Mesothelial cell of epicardium (in vitro differentiated cells): ENCODE measurements at places on chromosomes 6 and 20.

DNA sequence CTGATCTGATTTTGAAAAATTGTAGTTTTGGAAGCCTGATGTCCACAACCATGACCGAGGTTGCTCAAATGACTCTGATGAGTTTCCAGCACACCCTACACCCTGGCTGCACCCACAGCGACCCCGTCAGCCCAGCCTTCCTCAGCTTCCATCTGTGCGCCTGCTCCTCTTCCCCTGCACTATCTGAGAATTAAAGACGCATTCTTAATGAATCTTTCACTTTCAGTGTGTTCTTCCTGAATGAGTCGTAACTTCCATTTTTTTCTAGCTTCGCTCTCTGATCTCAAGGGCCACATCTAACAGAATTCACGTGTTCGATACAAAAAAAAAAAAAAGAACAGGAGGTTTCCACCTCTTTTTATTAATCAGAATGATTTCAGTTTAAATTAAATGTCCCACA lies 21.3 kb upstream of the RREB1 start:
- no peak overlapping the region for H3K27ac ChIP-seq
- H3K4me3 ChIP-seq = peak overlapping the region; percentile 3
- no peak for DNase-seq
- H3K27me3 ChIP-seq = no peaks in the 10 kb centered on the region
- H3K4me1 ChIP-seq = peaks cover 12% of the 10 kb centered on the region

DNA sequence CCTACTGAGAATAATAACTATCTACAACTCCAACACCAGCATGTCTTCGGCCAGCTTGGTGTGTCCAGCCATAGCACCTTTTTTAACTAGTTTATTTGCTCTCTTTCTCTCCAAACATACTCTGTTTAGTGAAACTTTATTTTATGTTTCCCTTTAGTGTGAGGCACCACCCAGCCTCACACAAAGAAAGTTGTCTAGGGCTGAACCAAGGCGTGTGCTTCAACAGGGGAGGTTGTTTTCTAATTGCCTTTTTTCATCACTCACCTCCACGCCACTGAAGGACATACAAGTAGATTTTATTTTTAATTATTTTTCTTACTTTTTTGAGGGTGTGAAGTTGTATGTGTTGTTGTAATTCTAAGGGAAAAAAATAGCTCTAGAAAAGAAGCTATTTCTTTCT lies 125.6 kb upstream of the MARCKS start:
- H3K4me1 ChIP-seq = peaks cover 22% of the 10 kb centered on the region
- DNase-seq = no peak
- no peaks in the 10 kb centered on the region for H3K27me3 ChIP-seq
- peak overlapping the region; percentile 33 for H3K27ac ChIP-seq
- H3K4me3 ChIP-seq = no peak overlapping the region

- DNase-seq = no peak
- H3K4me3 ChIP-seq = no peak overlapping the region
- peaks cover 47% of the 10 kb centered on the region for H3K36me3 ChIP-seq
- H3K27ac ChIP-seq = no peak overlapping the region
Observed at GRCh38 chr20:35039146-35039545, 53.5 kb downstream of the TRPC4AP start.

- peaks cover 12% of the 10 kb centered on the region for H3K36me3 ChIP-seq
- no peaks in the 10 kb centered on the region for H3K27me3 ChIP-seq
- no peak for DNase-seq
- H3K4me3 ChIP-seq = no peak overlapping the region
- no peaks in the 10 kb centered on the region for H3K4me1 ChIP-seq
- no peak overlapping the region for H3K27ac ChIP-seq
Observed at GRCh38 chr6:62652692-62653328, 366.8 kb upstream of the KHDRBS2 start.

- peak overlapping the region; percentile 82 for H3K4me3 ChIP-seq
- peak overlapping the region; percentile 54 for H3K27ac ChIP-seq
- DNase-seq = no peak
Observed at GRCh38 chr6:25280344-25281074, 1.3 kb downstream of the CARMIL1 start.

DNA sequence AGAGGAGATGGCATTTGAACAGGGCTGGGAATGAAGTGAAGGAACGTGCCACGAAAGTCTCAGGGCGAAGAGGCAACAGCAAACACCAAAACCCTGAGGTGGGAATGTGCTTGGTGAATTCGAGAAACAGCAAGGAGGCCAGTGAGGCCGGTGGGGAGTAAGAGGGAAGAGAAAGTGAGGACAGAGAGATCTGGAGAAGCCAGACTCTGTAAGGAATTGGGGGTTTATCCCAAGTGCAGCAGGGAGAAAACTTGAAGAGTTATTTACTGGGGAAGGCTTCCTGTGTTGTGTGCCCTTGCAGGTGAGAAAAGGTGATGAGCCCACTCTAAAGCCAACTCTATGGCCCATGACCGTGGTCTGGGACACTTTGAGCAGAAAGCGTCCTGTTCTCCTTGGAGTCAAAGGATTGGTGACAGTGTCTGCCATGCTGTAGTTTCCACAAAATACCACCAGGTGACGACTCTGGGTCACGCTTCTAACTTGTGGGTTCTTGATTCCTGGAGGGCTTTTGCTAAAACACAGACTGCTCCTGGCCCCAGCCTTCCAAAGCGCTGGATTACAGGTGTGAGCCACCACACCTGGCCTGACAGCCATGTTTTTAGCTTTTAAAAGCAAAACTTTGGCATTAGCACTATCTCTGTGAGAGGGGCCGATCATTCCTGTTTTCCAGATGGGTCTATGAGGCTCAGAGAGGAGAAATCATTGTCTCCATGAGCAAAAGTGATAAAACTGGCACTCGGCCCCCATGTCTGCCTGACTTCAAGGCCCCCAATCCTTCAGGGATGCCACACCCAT lies 18.0 kb upstream of the CSNK2A1 start:
- no peak overlapping the region for H3K27ac ChIP-seq
- H3K36me3 ChIP-seq = no peaks in the 10 kb centered on the region
- H3K4me3 ChIP-seq = no peak overlapping the region

GRCh38 chr6:158854214-158855101 lies 35.3 kb upstream of the EZR start:
- DNase-seq = no peak
- no peak overlapping the region for H3K4me3 ChIP-seq
- peaks cover 41% of the 10 kb centered on the region for H3K4me1 ChIP-seq
- H3K36me3 ChIP-seq = no peaks in the 10 kb centered on the region
- no peaks in the 10 kb centered on the region for H3K27me3 ChIP-seq
- H3K27ac ChIP-seq = no peak overlapping the region

GRCh38 chr6:42355416-42355815 lies 96.3 kb downstream of the TRERF1 start:
- H3K4me3 ChIP-seq = no peak overlapping the region
- peaks cover 21% of the 10 kb centered on the region for H3K4me1 ChIP-seq
- no peaks in the 10 kb centered on the region for H3K27me3 ChIP-seq
- peak overlapping the region; percentile 53 for H3K27ac ChIP-seq
- H3K36me3 ChIP-seq = peaks cover 4% of the 10 kb centered on the region
- no peak for DNase-seq
